ENCODE measurements at places on chromosomes 1 and 21. TPM values are rescaled to one million over a fixed set of nuclear protein-coding genes. Genes with fewer than 3 reads are reported as not detected.

- no peak for DNase-seq
Measured at GRCh38 chr1:158089925-158090637, 90.6 kb upstream of the CD1D start.

DNA sequence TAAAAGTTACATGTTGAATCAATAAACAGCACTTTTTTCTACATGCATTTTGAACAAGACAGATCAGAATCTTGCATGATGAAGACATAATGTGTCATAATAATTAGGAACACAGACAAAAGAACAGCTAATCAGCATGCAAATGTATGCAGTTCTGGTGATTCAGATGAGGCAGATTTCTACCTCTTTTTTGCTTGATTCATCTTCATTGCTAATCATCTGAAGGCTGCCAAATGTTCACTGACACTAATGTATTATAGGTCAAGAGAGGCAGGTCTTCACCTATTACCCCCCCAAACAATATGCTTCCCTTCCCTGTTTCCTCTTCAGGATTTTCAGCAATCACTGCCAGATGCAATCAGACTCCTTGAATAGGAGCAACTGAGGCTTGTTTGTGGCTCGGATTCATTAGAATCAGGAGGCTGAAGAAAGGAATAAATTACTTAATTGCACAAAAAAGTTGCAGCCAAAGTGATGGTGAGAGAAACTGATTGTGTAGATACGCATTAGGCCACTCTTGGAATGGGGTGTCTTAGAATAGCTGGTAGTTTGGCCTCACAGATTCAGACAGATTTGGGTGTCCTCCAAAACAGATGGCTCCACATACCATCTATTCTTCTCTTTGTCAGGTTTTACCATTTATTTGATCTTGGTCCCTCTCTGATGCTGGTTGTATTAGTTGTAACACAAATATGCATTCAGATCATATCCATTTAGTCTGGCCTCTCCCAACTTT lies 275.4 kb downstream of the RPS6KC1 start:
- no peak for DNase-seq

DNA sequence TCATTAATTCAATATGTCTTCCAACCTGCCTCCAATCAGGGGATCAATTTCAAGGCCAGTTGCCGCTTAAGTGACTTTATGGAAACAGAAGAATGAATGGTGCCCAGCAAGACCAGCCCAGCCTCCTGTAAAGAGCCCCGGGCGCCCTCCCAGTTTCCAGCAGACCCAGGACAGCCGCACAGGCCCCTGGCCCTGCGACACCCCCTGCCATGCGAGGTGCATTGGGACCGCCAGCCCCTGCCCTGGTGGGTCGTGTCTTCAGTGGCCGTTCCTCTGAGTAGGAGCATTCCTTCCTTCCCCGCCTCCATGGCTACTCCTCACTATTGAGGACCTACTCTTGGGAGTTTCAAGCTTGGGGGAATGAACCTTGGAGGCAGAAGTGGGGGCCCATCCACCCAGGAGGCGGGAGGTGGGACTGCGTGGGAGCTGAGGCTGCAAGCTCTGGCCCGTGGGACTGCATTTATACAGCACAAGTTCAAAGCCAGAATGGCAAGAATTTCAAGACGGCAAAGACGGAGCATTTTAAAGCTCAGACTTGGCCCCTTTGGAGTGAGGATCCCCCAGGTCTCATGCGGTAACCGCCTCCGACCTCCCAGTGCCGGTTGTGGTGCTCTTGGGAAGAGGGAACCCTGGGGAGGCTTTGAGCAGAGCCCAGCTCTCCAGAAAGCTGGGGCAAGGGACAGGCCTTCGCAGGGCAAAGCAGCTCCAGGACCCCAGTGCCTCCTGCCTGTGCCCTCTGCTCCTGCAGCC lies 73.1 kb upstream of the ACTRT2 start:
- DNase-seq = no peak

GRCh38 chr1:160357286-160358002 lies 9.4 kb upstream of the NHLH1 start:
- DNase-seq = no peak

The HSD3B1 gene
- not detected for total RNA-seq

All from esophagus squamous epithelium (tissue), 5 donors.